ENCODE measurements at places on chromosomes 6 and 20.

- H3K4me3 ChIP-seq = no peak overlapping the region
- H3K36me3 ChIP-seq = peaks cover 4% of the 10 kb centered on the region
- peak overlapping the region; percentile 57 for H3K27ac ChIP-seq
- H3K4me1 ChIP-seq = peaks cover 37% of the 10 kb centered on the region
- DNase-seq = no peak
Measured at GRCh38 chr6:5670381-5670780, 336.3 kb downstream of the NRN1 start.

DNA sequence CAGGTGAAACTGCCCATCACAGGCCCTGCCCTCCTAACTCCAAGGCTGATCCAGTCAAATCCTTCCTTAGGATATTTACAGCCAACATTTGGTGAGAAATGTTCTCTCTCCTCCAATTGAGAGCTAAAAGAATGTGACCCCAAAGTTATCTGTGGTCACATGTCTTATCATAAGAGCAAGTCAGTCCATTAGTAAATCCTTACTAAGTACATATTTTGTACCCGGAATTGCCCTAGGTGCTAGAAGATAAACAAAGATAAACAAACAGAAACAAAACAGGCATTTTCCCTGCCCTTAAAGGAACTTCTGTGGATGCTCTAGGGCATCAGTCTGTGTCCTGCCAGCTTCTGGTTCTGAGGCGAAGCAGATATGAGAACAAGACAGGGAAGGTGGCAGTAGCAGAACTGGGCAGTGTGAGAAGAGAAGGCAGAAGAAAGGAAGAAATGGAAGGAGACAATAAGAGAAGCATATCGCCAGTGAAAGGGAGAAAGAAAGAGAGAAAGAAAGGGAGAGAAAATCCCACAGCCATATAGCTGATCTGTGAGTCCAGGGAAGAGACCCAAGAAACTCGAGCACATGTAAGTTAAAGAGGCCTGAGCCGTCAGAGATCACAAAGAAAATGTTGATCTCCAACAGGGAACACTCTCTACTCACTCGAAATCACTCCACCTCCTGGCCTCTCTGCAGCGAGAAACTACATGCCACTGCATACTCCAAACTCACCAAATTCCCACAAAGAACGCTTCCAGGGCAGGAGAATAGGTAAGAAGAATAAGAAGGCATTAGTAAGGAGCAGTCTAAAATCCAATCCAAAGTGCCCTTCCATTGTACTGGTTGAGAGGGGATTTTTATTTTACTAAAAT is 41.7 kb downstream of the CDK5RAP1 start:
- DNase-seq = no peak
- H3K27ac ChIP-seq = no peak overlapping the region
- peaks cover 78% of the 10 kb centered on the region for H3K36me3 ChIP-seq
- H3K27me3 ChIP-seq = no peaks in the 10 kb centered on the region
- H3K4me3 ChIP-seq = no peak overlapping the region

DNA sequence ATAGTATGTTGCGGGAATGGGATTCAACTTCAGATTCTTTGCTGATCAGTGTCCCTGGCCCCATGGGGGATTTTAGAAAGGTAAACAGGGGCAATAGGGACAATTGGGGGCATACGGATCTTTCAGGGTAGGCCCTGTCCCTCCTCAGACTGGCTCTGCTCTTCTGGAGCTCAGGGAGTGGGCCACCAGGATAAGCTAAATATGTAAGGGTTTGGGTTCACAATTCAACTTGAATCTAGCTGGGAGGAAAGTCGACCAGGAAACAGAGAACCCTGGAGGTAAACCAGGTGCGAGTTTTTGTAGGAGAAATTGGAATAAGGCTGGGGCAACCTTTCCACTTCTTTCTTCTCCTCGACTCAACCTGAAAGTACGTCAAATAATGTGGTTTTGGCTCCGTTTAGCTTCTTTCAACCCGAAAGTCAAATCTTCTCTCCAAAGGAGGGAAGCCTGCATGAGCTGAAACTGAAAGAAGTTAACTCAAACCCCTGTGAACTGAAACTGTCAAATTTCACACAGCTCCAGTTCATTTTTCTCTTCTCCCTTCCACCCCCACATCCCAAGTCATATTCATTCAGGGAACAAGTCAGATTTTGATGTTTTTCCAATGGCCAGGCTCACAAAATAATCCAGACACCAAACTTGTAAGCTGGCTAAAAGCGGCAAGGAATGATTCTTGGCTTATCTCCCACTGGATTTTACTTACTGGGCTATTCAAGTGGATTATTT is 278.2 kb downstream of the CLIC5 start:
- no peak overlapping the region for H3K4me3 ChIP-seq
- H3K27me3 ChIP-seq = peaks cover 1% of the 10 kb centered on the region
- no peaks in the 10 kb centered on the region for H3K36me3 ChIP-seq
- H3K4me1 ChIP-seq = peaks cover 24% of the 10 kb centered on the region
- peak overlapping the region; percentile 39 for H3K27ac ChIP-seq

DNA sequence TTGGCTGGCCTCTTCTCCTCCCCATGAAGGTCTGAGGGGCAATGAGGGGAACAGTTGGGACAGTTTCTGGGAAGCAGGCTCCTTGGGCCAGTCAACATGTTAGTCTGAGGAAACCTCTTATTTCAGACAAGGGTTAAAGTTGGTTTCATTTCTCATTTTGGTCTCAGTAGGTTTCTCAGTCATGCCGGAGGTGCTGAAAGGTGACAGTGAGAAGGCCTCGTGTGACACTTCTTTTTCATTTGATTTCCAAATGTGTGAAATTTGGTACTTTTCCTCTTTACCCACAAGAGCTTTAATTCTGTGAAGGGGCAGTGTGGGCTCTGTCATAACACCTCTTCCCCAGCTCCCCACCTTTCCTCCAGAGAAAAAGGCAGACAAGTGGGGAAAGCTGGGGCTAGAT is 7.5 kb upstream of the GLP1R start:
- no peaks in the 10 kb centered on the region for H3K36me3 ChIP-seq
- no peak overlapping the region for H3K27ac ChIP-seq
- peaks cover 11% of the 10 kb centered on the region for H3K27me3 ChIP-seq
- DNase-seq = no peak

Data from activated B cell treated with CpG ODN at 0.5 μM for 24 hours (primary cell).